CD4-positive, alpha-beta T cell treated with Interleukin-1 beta for 1 hour (primary cell): ENCODE measurements at places on chromosomes 1 and 21.

GRCh38 chr1:99544328-99544727 lies 101.6 kb upstream of the PALMD start:
- DNase-seq, result no peak

- no peak for DNase-seq
Measured at GRCh38 chr21:28018741-28019669, 973.7 kb downstream of the LTN1 start.

GRCh38 chr1:40265298-40265697 lies 7.3 kb downstream of the ZMPSTE24 start:
- DNase-seq, result no peak

- DNase-seq, result no peak
Measured at GRCh38 chr1:186152620-186153239, 222.3 kb downstream of the TPR start.

DNA sequence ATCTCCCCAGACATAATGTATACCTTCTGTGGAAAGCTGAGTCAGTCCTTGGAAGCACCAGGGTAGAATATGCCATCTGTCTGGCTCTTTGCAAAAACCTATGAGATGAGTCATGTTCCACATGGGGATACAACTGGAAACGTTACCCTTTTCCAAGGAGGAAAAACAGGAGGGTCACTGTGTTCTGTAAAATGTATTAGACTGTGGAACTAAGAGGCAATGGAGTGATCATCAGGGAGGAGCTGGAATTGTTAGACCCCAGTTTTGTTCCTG lies 16.1 kb upstream of the PSMD4 start:
- DNase-seq, result no peak

DNA sequence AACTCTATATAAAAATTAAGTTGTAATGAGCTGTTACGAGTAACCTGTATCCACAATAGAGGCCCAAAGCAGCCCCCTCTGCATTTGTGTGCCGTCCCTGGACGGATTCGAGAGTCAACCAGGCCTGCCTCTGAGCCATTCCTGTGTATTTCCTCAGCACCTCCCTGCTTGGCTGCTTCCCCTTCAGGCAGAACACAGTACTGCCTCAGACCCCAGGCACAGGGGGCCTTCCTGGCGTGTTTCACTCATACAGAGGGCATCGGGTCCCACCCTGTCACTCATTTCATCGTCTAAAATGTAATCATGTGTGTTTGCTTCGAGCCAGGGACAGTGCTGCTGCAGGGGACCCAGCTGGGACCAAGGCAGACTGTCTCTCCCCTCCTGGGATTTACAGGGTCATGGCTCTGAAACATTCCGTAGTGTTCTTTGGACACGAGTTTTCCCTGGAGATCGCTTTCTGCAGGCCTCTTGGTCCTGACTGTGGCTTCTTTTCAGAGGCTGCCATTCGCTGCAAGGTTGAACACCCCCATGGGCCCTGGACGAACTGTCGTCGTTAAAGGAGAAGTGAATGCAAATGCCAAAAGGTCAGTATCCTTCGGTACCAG lies 19.4 kb downstream of the LGALS8 start:
- DNase-seq, result no peak

- DNase-seq, result no peak
Measured at GRCh38 chr1:183315991-183316758, 102.0 kb downstream of the NMNAT2 start.

DNA sequence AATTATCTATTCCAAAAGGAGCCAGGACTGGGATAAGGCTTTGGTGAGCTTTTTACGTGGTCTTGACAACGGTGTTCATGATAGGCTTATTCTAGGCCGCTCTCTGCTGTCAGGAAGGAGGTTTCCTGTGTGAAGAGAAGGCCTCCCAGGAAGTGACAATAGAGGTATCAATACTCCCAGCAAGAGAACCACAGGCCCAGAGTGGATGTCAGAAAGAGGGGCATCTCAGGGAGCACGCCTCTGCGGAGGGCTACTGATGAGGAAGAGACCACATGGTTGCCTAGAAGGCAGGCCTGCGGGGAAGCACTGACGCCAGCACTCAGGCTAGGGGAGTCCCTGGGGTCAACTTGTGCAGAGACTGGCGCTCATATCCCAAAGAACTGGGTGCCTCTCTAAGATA lies 60.4 kb downstream of the ITPKB start:
- DNase-seq, result peak; percentile 36

GRCh38 chr1:61141288-61142042 lies 59.1 kb downstream of the NFIA start:
- DNase-seq, result no peak

- DNase-seq, result no peak
Measured at GRCh38 chr1:184701816-184702215, 52.8 kb downstream of the EDEM3 start.

DNA sequence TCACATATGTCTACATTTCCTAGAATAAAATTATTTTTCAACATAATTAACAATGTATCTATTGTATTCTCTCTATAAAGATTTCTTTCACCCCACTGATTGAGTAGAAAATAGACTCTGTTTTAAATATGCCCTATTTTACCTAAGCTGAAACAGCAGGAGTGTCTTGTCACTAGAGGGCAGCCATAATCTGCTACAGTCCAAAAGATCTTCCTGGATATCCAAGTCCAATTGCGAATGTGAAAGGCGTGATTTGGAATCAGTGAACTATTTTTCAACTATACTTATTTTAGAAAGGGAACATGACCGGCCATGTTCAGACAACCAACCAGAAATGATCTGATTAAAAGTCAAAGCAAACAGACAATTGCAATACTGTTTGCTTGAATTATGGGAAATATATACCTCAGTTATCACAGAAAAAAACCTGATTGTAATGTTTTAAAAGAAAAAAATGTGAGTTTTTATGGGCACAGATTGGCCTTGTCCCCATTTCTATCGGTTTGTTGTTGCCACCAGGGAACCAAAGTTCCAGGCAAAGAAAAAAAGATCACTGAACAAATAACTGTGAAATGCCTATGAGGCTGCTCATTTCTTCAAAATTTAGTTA lies 1211.0 kb upstream of the ADGRL4 start:
- no peak for DNase-seq

DNA sequence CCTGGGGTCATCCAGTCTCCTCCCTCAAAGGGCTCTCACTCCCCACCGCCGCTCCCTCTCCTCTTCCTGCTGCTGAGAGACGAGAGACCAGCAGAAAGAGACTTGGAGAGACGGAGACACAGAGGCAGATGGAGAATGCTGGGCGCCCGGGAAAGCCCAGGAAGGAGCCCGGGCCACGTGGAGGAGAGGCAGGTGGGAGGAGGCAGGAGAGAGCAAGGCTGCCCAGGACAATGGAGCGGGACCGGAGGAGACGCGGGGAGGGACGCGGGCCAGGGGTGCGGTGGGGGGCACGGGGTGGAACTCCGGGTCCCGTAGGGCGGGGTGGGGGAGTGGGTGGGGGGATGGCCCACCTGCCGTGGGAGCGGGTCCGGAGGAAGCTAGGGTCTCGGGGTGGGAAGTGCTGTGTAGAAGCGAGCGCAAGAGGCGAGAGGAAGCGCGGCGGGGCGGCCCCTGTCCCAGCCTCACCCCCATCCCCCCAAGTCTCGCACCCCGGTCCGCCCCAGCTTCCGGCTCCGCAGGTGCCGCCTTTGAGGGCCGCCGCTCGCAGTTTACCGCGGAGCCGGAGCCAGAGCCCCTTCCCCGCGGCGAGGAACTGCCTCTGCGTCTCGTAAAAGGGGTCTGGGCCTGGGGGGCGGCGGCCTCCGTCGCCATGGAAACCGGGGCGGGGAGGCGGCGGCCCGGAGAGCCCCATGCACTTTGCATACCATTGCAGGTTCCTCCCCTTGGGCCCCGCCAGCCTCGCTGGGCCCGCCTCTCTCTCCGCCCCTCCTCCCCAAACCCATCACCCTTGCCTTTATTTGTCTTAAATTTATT lies 11.7 kb upstream of the EPHA2 start:
- DNase-seq, result peak; percentile 78

DNA sequence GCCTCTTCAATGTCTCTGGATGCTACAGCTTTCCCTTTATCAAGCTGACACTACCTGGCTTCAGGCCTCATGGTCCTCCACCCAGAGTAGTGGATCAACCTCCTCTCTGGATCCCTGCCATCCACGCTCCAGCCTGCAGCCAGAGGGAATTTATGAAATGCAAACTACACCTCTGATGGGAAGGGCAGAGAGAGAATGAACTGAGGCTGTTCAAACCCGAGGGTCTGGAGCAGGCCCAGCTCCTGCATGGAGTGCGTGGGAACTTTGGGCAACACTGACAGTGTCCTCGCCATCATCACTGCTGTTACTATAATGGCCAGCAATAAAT lies 157.8 kb downstream of the TRABD2B start:
- DNase-seq, result no peak

DNA sequence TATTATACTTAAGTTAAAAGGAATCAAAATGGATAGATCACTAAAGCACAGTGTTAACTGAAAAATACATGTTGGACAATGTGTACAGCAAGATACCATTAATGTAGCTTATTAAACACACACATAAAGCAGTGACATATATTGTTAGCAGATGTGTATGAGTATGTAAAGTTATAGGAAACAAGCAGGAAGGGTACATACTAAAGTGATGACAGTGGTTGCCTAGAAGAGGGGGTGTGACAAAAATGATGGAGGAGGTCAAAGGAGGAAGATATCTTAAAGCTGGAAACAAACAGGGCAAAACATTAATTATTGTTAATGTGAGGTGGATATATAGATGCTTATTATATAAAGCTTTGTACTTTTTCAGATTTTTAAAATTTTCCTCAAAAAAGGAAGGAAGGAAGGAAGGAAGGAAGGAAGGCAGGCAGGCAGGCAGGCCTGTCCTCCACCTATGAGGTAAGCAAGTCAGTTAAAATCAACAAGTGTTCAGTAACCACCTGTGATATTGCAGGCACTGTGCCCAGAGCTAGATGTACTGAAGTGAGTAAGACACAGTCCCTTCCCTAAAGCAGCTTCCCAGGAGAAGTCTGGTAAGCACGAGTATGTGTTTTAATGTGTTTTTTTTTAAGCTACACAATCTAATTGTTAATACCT lies 252.9 kb upstream of the NR5A2 start:
- no peak for DNase-seq

DNA sequence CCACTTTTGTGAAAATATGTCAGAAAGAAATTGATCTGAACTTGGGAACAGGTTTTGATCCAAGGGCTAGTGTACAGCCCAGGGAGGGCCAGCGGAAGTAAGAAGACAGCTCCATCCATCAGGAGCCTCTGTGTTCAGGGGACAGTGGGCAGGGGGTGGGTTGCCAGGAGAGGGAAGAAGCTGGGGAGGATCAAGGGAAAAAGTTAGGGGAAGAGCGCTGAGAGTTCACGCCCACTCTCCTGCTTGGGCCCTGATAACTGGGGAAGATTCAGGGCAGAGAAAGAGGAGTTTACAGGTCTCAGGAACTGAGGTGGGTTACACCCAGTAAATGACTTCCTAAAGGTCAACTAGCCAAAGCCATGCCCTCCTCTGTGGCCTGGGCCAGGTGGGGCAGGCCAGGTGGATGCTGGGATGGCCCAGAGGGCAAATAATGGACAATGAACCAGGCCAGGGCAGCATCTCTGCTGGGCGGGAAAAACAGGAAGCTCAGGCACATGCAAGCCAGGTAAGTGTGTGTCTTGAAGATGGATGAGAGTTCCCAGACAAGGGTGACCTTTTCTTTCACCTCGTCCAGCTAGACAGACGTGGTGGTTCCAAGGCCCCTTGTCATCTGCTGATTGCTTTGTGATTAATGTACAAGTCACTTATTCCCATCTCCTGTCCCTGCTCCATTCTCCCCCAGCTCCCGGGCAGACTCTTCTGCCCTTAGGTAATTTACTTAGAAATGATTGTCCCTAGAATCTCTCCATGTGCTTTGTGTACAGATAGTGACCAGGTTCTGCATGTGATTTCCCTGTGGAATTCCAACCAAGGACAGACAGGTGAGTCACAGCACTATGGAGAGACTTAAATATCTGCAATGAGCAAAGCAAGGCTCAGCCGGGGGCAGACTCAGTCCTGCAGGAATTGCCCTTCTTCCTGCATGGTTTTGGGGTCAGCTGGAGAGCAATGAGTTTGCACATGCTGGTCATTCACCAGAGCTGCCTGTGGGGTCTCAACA lies 57.0 kb downstream of the MDM4 start:
- DNase-seq, result no peak

DNA sequence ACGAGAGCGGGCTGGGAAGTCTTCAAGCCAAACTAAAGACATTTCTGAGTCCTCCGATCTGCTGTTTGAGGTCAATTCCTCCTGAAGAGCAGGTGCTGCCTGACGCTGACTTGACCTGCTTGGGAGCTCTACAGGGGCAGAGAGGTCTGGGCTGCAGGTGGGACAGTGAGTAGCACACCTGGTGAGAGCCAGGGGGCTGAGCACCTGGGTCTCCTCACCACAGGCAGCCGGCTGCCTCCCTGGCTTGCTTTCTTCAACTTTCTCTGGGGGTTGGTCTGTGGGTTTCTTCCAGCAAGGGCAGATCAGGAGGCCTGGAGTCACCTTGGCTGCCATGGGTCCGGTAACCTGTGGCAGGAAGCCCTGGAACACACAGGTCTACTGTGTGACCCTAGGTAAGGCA lies 107.4 kb upstream of the EDN2 start:
- DNase-seq, result no peak

- DNase-seq, result no peak
Measured at GRCh38 chr1:221171768-221172167, 292.5 kb downstream of the HLX start.

GRCh38 chr1:169860187-169860586 lies 33.5 kb downstream of the SCYL3 start:
- no peak for DNase-seq

GRCh38 chr1:179137617-179138255 lies 55.9 kb downstream of the TOR3A start:
- no peak for DNase-seq

DNA sequence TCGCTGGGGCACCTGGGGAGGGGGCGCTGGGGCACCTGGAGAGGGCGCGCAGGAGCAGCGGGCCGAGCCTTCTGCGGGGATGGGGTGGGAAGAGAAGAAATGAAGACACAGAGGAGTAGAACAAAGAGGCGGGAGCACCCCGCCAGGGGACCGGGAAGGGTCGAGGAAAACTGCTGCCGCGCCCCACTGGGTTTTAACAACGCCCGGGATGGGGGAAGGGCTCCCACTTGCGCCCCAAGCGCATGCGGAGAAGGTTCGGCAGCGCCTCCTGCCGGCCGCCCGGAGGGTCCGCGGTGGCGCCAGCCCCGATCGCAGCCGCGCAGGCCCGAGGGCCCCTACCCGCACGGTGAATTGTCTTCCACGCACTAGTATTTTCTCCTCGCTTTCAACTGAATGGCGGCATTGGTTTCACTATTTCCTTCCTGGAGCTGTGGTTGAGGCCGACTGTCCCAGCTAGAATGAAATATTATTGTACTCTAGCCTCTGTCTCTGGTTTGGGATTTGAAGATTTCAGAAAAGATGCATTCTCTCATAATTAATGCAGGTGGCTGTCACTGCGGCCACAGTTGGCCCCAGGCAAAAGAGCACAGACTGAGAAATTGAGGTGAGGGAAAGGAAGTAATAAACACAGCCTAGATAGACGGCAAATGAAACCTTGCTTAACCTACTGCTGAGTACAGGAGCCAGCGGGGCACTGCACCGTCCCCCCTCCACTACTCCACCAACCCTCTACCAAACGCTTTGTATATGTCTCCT lies 57.3 kb downstream of the MAB21L3 start:
- DNase-seq, result peak; percentile 82
